ENCODE measurements at places on chromosomes 7 and 10. TPM values are rescaled to one million over a fixed set of nuclear protein-coding genes. Genes with fewer than 3 reads are reported as not detected.
A peak's percentile ranks its signal among the peaks of the same experiment; 100 is the strongest.

GRCh38 chr10:119103903-119104653 lies at the start of gene DENND10:
DENND10 (plus strand) TSS chr10:119104113; CDS start chr10:119104143, 30 bp downstream.
- DNase-seq = peak; percentile 93

The ACSL5 gene
- polyA plus RNA-seq = 1.5 TPM

GRCh38 chr10:51217505-51217904 lies 143.2 kb downstream of the PRKG1 start:
- DNase-seq = no peak

The CHN2 gene
- polyA plus RNA-seq = 1.4 TPM

The TPK1 gene
- 2.9 TPM for polyA plus RNA-seq

GRCh38 chr10:102341038-102341688 lies 54.3 kb upstream of the NFKB2 start:
- peak; percentile 36 for DNase-seq

DNA sequence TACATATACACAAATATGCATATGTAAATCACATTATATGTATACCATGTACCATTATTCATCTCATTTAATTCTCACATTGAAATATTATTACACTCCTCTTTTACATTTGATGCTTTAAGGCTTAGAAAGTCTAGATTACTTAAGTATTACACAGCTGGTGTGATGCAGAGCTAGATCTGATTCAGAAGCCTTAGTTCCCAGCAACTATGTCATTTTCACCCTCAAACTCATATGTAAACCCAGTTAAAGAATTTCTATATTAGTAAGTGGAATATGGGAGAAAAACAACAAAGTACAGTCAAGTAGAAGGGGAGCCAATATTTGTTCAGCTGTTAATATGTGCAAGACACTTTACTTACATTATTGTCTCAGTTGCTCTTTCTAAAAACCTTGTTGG lies 74.3 kb upstream of the CSTF2T start:
- peak; percentile 60 for DNase-seq

The CTAGE4 gene
- 1.0 TPM for polyA plus RNA-seq

DNA sequence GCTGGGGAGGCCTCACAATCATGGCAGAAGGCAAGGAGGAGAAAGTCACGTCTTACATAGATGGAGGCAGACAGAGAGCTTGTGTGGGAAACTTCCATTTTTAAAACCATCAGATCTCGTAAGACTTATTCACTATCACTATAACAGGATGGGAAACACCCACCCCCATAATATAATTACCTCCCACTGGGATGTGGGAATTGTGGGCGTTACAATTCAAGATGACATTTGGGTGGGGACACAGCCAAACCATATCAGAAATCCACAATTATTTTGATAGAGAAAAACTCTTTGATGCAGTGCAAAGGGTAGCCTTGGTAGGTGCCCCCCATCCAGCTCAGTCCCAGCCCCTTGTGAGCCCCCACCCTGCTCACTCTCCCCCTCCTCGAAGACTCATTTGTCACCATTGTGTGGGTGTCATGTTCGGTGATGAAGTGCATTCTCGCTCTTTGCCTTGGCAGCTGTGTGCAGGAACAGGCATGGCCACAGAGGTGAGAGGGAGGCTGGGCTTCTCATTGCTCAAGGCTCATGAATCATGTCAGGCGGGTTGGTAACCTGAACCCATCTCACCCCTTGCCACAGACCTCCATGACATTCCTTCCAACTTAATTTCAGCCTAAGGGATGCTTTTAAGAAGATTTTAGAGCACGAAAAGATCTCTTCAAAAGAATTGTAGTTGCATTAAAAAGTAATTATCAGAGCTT lies 75.9 kb downstream of the BUB3 start:
- no peak for DNase-seq

GRCh38 chr7:22884911-22885788 lies 62.5 kb upstream of the TOMM7 start:
- DNase-seq = peak; percentile 39

The COBL gene
- polyA plus RNA-seq = not detected

The TMEM139 gene
- not detected for polyA plus RNA-seq

The OR2A12 gene
- polyA plus RNA-seq = not detected

- no peak for DNase-seq
These were observed 70.4 kb upstream of the NFE2L3 start for GRCh38 chr7:26081638-26082037.

DNA sequence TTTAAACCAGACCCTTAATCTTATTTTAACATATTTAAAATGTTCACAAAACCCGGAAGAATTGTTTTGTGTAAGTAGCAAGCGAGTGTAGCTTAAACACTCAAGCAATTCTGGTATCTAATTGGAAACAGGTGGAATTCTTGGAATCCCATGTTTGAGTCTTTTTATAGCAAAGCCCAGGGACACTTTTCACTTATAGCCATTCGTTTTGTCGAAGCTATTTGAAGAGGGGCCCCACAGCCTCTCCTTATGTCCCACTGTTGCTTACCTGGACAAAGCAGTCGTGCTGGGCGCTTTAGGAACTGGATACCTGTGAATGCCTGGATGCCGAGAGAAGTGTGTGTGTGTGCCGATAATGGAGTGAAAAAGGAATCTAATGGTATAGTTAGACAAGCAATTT lies 3.3 kb downstream of the CUX1 start:
- peak; percentile 18 for DNase-seq

GRCh38 chr10:26486304-26486703 lies 48.2 kb downstream of the APBB1IP start:
- DNase-seq = peak; percentile 99

- DNase-seq = peak; percentile 65
These were observed 18.2 kb downstream of the DNAJC12 start for GRCh38 chr10:67819768-67820204.

- DNase-seq = no peak
These were observed 46.8 kb downstream of the WIPF3 start for GRCh38 chr7:29853072-29853471.

- peak; percentile 39 for DNase-seq
These were observed 24.9 kb downstream of the ZNF783 start for GRCh38 chr7:149286811-149287400.

- peak; percentile 69 for DNase-seq
These were observed 25.5 kb downstream of the MMRN2 start for GRCh38 chr10:86931872-86932271.

The KLLN gene
- 0.56 TPM for polyA plus RNA-seq

DNA sequence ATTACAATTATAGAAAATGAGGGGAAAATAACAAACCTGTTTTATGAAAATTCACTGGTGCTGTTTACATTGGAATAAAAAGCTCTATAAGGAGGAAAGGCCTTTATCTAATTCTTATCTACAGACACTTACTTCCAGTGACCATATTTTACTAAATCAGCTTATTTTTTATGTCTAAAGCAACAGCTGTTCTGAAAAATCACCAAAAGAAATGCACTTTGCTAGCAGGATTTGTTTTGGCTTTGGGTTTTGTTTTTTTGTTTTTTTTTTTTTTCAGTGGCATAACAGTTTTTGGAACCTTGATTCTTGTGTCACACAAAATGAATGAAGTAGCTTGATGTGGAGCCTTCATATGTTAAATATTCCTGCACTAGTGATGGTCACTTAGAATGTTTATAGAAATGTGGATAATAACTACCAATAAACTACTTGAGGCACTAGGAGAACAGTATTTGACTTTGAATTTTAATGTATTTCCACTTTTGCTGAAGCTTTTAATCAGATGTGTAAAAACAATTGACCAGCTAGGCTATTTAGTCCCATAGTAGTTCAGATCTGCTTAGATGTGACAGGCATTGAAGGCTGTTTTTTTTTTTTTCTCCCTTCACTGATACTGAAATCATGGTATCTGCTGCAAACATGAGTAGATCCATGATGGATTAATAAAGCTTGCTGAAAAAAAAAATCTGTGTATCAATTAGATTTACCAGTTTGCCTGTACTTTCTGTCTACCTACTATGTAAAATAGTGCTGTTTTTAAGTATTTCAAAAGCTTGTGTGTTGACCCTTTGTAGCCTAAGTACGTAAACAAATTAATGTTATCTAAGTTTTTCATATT lies 2.8 kb downstream of the ARL4A start:
- DNase-seq = no peak

GRCh38 chr7:118615681-118616080 lies 391.2 kb downstream of the ANKRD7 start:
- DNase-seq = no peak

DNA sequence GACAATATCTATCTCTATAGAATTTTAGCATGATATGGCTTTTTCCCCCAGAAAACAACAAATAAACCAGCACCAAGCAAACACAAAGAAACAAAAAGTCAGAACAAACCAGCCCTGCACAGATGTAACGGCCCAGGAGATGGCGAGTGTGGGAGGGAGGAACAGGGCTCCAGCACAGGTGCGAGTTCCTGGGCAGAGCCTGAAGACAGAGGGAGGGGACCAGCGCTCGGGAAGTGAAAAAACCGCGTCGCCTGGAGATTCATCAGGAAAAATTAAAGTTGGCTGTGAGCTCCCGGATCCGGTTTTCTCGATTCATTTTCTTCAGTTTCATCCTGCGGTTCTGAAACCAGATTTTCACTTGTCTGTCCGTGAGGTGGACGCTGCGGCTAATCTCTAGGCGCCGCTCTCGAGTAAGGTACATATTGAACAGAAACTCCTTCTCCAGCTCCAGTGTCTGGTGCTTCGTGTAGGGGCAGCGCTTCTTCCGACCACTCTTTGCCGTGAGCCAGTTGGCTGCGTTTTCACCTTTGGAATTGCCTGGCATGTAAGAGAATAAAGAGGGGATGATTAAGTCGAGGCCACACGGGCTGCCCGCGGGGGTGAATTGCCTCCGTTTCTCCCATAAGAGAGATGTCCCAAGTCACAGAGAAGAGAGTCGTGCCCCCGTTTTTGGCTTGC lies 2.3 kb downstream of the HOXA10 start:
- peak; percentile 71 for DNase-seq

The SFTPA1 gene
- polyA plus RNA-seq = not detected

DNA sequence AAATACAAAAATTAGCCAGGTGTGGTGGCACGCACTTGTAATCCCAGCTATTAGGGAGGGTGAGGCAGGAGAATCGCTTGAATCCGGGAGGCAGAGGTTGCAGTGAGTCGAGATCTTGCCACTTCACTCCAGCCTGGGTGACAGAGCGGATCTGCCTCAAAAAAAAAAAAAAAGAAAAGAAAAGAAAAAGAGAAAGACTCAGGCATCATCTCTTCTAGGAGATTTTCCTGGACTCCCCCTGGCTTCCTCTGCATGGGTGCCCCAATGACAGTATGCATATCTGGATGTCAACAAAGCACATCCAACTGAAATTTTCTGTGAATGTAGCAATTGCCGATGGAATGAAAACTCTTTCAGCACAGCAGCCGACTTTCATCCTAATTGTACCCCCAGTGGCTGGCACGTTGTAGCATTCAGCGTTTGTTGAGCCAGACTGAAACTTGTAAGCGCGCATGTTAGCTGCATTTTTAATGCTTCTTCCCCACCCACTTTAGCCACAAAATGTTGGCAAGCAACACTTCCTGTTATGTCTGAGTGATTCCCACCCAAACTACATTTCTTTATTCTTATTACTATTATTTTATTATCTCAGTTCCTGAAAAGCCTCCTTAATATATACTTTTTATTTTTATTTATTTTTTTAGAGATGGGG lies 70.2 kb downstream of the PRTFDC1 start:
- DNase-seq = peak; percentile 65

DNA sequence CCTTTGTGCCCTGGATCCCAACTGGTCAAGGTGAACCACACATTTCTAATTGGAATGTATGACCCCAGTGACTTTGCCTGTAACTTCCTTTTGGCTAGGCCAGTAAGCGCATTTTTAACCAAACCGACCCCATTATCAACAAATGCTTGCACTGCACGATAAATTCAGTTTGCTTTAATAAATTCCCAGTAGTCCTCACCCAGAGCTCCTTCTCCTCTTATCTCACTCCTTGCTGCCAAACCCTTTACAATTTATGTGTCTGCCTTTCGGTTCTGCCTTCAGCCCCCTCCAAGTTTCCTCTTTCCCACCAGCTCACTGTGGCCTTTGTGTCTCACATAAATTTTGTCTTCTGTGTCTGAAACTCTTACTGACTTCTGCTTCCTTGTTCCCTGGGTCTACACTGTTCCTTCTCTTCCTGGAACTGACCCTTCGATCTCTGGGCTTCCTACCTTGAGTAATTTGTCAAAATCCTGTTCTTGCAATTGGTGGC lies 59.0 kb downstream of the TBXAS1 start:
- no peak for DNase-seq

DNA sequence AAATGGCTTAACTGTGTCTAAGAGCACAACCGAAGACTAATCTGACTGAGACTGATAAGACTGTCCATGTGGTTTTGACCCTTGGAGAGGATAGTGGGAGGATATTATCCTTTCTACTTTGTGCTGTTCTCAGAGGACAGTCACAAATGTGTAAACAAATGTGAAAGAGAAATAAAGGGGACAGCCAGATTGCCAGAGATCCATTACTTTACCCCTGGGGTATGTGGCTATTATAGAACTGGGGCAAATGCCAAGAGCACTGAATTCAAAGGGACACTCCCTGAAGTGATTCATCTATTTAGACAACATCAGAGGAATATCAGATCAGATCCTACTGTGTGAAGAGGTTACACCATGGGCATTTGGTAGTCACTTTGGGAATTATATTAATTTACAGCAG lies 154.7 kb downstream of the RNLS start:
- DNase-seq = peak; percentile 67

The BICC1 gene
- polyA plus RNA-seq = 97.0 TPM

DNA sequence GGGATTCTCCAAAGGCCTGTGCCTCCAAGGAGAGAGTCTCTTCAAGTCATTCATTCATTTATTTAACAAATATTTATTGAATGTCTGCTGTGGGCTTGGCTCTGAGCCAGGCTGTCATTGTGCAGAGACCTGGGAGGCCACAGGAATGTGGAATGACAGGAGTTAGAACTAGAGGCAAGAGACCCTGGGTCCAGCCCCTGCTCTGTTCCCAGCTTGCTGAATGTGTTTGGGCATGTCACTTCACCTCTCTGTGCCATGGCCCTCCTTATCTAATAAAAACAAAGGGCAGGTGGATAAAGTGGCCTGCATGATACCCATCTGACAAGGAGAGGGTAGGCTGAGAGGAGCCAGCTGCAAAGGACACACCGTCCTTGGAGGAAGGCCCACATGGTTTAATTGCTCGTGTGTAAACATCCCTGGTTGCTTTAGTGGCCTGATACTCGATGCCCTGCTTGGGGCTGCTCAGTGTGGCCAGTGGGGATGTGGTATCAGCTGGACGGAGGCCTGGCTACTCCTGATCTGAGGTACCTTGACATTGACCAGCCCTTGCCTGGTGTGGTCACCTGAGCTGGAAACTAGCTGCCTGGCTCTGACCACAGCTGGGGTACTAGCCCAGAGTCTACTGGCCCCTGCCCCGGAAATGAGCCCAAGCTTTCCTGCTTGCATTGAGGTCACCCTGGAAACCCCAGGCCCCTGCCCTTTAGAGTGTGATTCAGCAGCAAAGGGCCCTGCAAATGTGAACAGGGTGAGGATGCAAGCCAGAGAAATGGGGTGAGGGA lies 116.2 kb downstream of the CDH23 start:
- DNase-seq = no peak

- DNase-seq = peak; percentile 46
These were observed 188.6 kb upstream of the LYZL2 start for GRCh38 chr10:30818010-30818660.

The PLAC9 gene
- polyA plus RNA-seq = 117 TPM

The AGBL3 gene
- polyA plus RNA-seq = 1.5 TPM

The AMZ1 gene
- 5.9 TPM for polyA plus RNA-seq

- no peak for DNase-seq
These were observed 96.2 kb downstream of the CDH23 start for GRCh38 chr10:71492872-71493271.

GRCh38 chr10:75616076-75616475 lies 184.7 kb downstream of the LRMDA start:
- no peak for DNase-seq

The TUBAL3 gene
- not detected for polyA plus RNA-seq

GRCh38 chr10:61992059-61992460 lies 90.6 kb downstream of the ARID5B start:
- DNase-seq = peak; percentile 53
